ENCODE measurements at places on chromosomes 5 and 9.

- no peak for DNase-seq
Measured at GRCh38 chr9:112764837-112765236, 14.3 kb downstream of the SNX30 start.

GRCh38 chr5:8034852-8035251, 165.9 kb downstream of the MTRR start:
- no peak for DNase-seq

DNA sequence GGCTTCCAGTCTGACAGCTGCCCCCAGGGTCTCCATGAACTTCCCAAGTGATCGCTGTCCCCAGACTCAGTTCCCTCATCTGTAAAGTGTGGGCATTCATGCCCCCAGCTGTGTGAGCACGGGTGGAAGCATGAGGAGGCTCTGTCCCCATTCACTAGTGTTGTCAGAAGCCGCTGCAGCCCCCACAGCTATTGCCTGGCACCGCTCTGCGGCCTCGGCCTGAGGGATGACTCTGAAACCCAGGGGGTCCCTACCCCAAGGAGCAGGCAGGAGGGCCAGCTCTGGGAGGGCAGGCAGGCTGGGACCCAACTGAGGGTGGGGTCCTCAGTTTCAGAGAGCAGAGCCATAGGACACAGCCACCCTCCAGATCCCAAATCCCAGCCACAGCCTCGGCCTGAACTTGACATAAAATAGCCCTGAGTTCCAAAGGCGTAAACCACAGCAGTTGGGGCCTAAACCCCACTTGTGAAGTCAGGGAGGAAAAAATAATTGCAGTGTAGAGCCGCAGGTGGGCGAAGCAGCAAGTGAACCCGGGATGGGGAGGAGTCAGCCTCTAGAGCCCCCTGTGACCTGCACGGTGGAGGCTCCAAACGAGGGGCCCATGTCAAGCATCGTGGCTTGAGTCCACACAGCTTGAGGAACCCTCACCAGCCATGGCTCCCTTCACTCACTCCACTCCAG, 66.0 kb upstream of the ADAMTS2 start:
- DNase-seq = no peak

GRCh38 chr5:10455277-10455670, 13.6 kb downstream of the ROPN1L start:
- no peak for DNase-seq

GRCh38 chr5:39053189-39053588, 21.0 kb downstream of the RICTOR start:
- no peak for DNase-seq
